ENCODE measurements at places on chromosomes 4 and X. TPM values are rescaled to one million over a fixed set of nuclear protein-coding genes. Genes with fewer than 3 reads are reported as not detected.

- no peak for DNase-seq
These were observed 59.7 kb downstream of the MAB21L2 start for GRCh38 chr4:150641612-150642011.

DUX4 gene
- polyA plus RNA-seq, result not detected

NAP1L3 gene
- 12.9 TPM for polyA plus RNA-seq

TRAM1L1 gene
- polyA plus RNA-seq, result 22.3 TPM

- no peak for DNase-seq
These were observed 1.0 kb downstream of the UBL4A start for GRCh38 chrX:154485150-154486051.

DNA sequence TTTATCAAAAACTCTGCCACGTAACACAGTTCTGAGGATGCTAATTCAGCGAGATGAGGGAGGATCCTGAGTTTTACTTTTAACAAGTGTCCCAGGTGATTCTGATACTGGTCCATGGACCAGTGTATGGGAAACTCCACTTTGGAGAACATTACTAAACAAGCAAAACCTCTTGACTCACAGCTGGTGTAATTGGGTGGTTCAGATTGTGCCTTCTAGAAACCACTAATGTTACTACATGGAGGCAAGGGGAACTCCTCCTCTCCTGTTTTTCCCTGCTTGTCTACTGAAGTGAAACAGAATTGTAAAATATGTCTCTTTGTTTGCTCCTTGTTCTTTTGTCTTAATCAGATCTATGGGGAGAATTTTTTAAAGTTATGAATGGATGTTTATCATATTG lies 62.6 kb downstream of the FRAS1 start:
- DNase-seq, result no peak

DNA sequence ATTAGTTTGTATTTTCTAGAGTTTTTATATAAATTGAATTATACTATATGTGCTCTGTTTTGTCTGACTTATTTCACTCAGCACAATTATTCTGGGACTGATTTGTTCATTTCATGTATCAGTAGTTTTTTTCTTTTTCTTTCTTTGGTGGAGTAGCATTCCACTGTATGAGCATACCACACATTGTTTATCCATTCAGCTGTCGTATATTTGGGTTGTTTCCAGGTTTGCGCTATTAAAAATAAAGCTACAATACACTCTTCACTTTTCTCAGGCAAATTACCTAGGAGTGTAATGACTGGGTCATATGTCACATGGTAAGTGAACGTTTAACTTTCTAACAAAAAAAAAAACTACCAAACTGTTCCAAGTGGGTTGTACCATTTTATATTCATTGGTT lies 9.6 kb upstream of the OTUD4 start:
- DNase-seq, result no peak

DNA sequence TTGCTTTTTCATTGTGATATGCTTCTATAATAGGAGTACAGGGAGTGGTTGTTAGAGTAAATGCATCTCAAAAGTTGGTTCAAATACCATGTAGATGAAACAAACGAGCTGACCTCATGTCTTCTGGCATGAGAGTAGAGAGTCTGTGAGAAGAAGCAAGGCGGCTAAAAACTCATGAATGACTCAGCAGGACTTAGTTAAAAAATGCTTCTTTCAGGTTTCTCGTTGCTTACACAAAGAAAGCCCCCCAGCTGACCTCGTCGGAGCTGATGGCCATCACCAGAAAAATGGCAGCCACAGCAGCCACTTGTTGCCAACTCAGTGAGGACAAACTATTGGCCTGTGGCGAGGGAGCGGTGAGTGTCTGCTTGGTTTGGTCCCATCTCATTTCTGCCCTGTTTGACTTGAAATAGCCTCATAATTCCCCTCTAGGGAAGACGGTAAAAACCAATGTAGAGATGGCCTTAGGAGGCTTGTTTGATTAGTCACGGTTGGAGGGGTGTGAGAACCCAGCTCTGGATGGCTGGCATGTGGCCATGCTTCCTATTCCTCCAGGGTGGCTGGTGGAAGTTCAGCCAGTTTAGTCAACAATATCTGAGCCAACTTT lies 14.5 kb downstream of the AFP start:
- no peak for DNase-seq

GRCh38 chrX:113260474-113260873 lies 419.8 kb upstream of the AMOT start:
- no peak for DNase-seq

DNA sequence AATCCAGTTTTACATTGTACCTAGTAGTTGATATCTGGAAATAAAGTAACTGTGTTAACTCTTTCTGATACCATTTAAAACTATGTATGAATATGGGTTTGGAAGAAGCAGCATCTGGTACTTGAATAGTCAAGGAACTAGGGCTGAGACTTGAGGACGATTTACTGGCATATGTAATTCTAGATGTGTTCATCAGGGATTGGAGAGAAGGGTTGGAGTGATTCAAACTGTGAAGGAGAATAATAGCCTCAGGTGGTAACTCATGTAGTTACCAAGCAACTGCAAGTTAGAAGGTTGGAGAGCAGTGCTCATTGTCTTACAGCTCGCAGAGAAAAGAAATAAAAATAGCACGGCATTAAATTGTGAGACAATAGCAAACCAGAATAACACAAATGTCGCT lies 29.5 kb upstream of the TXLNG start:
- DNase-seq, result no peak

UGT2B15 gene
- polyA plus RNA-seq, result 0.06 TPM

ERAS gene
- 0.12 TPM for polyA plus RNA-seq

GRCh38 chr4:139554642-139554892 lies 1.5 kb downstream of the SETD7 start:
- no peak for DNase-seq

- DNase-seq, result no peak
These were observed 39.4 kb downstream of the INTU start for GRCh38 chr4:127672111-127672510.

DNA sequence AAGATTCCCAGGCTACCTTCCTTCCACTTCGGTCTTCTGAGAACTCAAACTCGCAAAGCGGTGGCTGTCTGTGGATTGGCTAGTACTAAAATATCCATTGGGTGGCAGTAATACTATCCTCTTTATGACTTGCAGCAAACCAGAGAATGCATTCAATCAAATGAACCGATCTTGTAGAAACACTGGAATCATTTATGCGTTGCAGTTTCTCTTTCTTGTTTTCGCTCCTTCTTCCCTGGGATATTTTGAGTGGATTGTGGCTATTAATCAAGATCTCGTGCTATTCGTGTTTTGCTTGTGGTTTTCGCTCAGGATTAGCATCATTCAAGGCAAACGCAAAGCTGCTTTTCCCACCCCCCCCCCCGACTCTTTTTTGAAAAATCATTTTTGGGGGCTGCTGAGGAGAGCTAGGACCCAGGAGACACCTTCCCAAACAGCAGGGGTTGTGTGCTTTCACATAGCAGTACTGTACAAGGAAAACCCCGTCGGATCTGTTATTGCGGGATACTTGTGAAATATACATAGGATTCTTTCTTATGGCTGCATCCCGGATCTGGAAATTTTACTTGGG lies at the start of gene IL1RAPL1:
Gene IL1RAPL1 (plus strand): TSS at position 466 of the 571 bp plus-strand sequence.
- no peak for DNase-seq

RS1 gene
- 0.16 TPM for polyA plus RNA-seq

DNA sequence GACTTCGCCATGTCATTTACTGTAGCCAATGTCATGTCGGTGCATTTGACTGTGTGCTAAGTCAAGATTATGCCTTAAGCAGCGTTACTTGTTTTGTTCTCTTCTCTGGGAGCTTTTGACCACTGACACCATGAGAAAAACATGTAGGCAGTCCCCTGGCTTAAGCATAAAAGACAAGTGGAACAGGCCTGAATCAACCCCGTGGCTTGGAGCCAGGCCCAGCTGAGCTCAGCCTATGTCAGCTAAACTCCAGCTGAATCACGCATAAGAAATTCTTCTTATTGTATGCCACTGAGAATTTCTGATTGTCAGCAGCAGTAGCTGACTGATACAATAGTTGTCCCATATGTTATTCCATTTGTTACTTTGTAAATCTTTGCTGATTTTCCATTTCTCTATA lies 261.9 kb downstream of the CBLL2 start:
- no peak for DNase-seq

IL13RA1 gene
- 60.5 TPM for polyA plus RNA-seq

- DNase-seq, result no peak
These were observed 65.2 kb upstream of the TLR2 start for GRCh38 chr4:153618833-153619232.

DNA sequence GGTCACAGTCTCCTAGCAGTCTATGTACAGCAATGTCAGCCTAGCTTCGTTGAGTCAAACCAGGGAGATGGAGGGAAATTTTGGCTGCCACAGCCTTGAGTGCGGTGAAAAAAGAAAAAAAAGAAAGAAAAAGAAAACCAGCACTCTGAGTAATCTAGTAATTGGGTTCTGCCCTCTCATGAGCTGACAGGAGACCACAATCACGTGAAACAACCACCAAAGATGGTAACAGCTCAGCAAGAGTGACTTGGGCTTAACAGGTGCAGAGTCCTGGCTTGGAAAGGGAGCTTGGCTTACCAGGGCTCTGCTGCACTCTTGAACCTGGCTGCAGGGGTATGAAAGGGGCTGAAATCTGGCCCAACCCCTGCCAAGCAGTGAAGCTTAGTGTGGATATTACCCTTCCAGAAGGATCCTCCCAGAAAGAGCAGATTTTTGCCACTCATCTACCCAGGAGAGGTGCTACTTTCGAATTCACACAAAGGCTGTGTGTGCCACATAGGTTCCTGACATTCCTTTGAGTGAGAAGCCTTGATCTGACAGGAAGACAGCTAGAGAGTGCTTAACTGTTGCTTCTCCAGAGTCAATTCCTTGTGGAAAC lies 350.3 kb downstream of the PTTG2 start:
- DNase-seq, result no peak

- DNase-seq, result no peak
These were observed 52.8 kb downstream of the PDLIM5 start for GRCh38 chr4:94504545-94504944.

GRCh38 chr4:188218392-188218791 lies 79.2 kb downstream of the TRIML1 start:
- no peak for DNase-seq

- DNase-seq, result no peak
These were observed 19.8 kb upstream of the XG start for GRCh38 chrX:2732076-2732475.

GRCh38 chrX:50097071-50097470 lies 103.7 kb downstream of the AKAP4 start:
- no peak for DNase-seq

PUDP gene
- polyA plus RNA-seq, result 24.2 TPM

- DNase-seq, result no peak
These were observed 167.0 kb upstream of the GALNT7 start for GRCh38 chr4:173001571-173001970.

DNA sequence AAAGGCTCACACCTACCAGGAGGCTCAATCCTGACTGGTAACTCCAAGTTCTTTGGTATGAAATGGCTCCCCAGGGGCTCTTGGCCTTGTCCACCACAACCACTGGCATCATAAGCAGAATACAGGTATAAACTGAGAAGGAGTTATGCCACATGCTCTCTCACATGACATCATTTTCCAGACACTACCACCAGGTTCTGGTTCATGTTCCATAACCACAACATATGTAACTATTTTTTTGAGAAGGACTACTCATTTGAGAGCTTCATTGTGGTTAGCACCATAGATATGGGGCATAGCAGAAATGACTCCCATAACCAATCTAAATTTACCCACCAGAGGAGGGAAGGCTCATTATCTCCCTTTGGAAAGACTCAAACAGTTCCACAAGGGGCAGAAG lies 19.6 kb downstream of the PRDM5 start:
- DNase-seq, result no peak

PDGFRA gene
- polyA plus RNA-seq, result 170 TPM
